ENCODE measurements at places on chromosomes 2 and 18.

DNA sequence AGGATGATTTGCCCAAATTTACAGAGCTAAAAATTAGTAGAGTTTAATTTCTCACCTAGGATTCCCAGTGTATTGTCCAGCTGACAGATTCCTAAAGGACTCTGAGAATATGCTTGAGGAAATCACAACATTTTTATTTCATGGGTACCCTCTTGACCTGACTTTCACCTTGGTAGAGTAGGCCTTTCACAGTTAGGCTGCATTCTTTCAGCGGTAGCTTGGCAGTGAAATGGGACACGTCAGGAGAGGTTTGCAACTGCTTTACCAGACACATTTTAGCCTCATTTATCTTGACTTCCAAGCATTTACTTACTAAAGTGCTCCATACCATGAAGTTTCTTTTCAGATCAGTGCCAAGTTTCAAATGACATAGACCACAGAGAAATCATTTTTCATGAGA lies 937.9 kb upstream of the LRRTM1 start:
- DNase-seq = no peak

GRCh38 chr18:13436576-13436975 lies 218.0 kb downstream of the LDLRAD4 start:
- no peak for DNase-seq

GRCh38 chr2:53751728-53752127 lies 15.9 kb upstream of the CHAC2 start:
- no peak for DNase-seq

DNA sequence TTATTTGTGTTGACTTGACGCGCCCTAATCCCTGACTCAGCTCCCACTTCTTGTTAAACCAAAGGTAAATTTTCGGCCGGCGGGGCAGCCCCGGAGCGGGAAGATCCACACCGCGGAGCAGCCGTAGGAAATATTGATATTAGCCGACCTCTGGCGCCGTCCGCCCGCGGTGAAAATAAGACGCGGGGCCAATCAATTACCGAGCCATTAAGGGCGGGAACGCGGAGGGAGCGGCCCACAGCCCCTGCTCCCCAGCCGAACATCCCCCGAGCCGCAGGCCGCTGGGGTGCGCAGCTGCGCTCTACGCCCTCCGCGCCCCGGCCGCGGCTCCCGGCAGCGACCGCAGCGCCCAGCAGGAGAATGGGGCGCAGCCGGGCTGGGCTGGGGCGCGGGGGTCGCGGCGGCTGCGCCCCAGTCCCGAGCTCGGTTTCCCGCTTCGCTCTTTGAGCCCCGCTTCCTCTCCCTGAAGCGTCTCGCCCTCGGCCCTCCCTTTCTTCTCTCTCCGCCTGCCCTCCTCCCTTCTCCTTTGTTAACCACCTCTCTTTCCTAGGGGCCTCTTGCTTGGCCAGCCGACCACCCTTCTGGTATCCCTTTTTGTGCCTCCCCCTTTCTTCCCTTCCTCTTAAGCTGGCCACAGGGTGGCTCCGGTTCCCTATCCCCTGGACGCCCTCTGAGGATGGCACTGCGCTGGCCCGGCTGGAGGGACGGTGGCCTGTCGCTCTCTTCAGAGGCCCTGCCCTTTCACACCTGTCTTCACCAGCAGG lies 40.9 kb downstream of the CELF4 start:
- DNase-seq = no peak

GRCh38 chr2:72923833-72924352 lies 6.6 kb downstream of the EMX1 start:
- DNase-seq = no peak

- no peak for DNase-seq
Observed at GRCh38 chr2:31526946-31527732, 53.6 kb downstream of the SRD5A2 start.

DNA sequence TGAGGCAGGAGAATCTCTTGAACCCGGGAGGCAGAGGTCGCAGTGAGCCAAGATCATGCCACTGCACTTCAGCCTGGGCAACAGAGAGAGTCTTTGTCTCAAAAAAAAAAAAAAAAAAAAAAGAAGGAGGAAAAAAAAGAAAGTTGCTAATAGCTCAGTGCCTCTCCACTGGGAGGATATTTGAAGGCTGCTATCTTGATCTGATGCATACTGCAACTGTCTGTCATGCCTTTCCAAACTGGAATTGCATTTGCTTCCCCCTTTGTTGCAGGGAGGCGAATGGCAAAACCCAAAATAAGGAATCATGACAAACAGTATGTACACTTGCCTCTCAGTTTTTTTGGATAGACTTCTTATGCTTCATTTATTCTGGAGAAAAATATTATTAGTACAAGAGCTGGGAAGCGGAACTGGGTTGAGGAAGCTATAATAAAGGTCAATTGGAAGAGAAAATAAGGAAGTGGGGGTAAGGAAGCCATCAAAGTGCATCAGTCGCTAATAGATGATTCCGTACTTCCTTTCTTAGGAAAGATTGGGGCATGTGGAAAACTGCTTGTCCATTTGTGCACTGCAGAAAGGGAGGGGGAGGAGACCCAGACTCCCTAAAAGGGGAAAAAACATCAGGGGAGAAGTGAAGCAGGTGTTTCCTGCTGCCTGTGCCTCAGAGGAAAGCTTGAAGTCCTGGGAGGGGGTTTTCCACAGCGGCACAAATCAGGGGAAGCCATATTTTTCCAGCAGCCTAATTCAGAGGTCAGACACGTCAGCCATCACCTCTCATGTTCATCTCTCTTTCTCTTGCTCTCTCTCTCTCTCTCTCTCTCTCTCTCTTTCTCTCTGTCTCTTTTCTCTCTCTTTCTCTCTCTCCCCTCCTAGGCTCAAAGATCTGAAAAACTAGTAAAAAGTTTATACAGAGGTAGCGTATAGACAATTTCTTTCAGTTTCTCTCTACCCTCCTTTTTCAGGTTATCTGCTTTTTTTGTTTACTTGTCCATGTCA lies 301.4 kb upstream of the TNP1 start:
- DNase-seq = no peak

GRCh38 chr2:240765007-240765406 lies 55.0 kb downstream of the KIF1A start:
- no peak for DNase-seq
